ENCODE measurements at places on chromosomes 4 and X.

GRCh38 chrX:25166145-25166544, 150.4 kb upstream of the ARX start:
- DNase-seq, result no peak

GRCh38 chr4:21948347-21949072, at the start of gene KCNIP4:
KCNIP4 (minus strand) TSS chr4:21948772.
- DNase-seq, result peak; percentile 77

DNA sequence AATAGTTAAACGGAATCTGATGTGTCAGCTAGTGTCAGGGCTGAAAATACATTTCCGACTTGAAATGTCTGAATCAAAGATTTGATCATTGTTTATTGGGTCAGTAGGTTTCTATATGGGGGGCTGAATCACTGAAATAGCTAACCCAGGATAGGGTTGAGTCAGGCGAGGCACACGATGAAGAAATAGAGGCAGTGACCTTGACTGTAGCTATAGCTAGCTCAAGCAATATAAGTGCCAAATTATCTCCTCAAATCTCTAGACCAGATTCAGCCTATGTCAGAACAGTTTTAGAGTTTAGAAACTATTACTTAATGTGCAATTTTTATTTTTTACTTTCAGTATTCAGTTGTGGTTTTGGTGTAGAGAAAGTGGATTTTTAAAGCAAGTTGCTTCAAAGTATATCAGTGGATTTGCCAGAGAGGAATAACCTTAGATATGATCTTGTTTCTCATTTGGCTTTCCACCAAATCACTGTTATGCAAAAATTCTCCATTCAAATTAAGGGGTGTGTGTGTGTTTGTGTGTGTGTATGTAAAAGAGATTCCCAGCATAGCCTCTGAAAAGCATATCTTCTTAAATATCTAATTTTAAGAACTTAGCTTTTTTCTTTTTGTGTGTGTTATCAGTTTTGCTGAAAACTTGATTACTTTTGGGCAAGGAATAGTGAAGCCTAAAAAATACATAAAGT, 100.3 kb upstream of the RPL34 start:
- DNase-seq, result no peak

- no peak for DNase-seq
These were observed 17.8 kb downstream of the IDS start for GRCh38 chrX:149487292-149487691.

- no peak for DNase-seq
These were observed 44.3 kb downstream of the BMPR1B start for GRCh38 chr4:94802091-94802490.

DNA sequence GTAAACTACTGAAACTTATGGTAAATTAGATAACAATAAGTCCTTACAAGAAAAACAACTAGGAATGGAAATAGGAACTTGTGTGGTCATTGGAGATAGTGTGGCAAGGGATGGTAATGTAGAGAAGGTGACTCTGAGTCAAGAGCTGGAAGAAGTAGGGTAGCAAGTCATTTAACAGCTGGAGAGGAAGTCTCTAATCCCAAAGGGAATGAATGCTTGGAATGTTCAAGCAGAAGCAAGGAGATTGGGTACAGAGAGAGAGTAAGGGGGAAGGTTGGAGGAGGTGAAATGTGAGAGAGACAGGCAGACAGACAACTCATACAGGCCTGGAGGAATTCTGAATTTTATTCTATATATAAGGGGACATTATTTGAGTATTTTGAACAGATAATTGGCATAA, 260.6 kb upstream of the MAD2L1 start:
- DNase-seq, result no peak

- no peak for DNase-seq
These were observed 83.2 kb downstream of the SHROOM3 start for GRCh38 chr4:76518241-76518640.

DNA sequence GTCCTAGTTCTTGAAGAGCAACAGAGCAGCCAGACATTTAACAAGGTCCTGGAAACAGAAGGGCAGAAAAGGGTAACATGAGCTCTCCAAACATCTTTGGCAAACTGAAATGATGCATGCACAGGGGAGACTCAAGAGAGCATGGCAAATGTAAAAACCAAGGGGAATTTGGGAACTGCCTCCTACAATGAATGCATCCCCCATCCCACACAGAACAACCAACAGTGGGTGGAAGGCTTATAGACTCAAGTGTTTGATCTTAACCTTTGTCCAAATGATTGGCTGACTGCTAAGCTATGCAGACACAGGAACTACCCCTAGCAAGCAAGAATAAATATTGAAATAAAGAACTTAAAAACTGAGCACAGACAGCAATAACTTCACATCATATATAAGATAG, 74.4 kb downstream of the CENPC start:
- no peak for DNase-seq

GRCh38 chrX:148854306-148854705, 353.9 kb downstream of the AFF2 start:
- no peak for DNase-seq

- no peak for DNase-seq
These were observed 91.7 kb upstream of the HPGD start for GRCh38 chr4:174613979-174614378.

GRCh38 chrX:125289209-125289608, 30.5 kb upstream of the TEX13C start:
- no peak for DNase-seq

DNA sequence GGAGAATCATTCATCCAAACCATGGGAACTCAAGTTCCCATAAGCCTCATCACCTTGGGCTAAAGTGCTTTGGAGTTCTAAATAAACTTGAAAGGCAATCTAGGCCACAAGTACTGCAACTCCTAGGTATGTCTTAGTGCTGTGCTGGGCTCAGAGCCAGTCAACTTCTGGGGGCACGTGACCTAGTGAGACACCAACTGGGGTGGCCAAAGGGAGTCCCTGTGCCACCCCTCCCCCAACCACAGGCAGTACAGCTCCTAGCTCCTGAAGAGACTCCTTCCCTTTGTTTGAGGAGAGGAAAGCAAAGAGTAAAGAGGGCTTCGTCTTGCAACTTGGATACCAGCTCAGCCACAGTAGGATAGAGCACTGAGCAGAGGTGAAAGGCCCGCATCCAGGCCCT, 154.2 kb upstream of the IL1RAPL2 start:
- no peak for DNase-seq

DNA sequence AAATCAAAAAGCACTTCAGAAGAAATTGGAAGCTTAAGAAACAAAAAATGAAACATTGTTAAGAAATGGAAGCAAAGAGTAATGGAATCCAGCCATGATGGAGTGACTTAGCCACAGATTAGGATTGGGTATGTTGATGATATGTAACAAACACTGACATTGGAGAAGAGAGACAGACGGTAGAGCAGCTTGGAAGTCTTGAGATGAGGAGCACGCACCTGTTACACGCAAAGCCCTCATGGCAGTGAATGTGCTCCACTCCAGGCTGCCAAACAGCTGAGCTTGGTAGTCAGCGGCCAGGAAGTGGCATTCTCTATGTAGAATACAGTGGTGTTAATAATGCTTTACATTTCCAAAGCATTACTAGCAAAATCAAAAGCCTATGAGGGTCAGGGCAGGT, 56.9 kb upstream of the GPRIN3 start:
- no peak for DNase-seq

DNA sequence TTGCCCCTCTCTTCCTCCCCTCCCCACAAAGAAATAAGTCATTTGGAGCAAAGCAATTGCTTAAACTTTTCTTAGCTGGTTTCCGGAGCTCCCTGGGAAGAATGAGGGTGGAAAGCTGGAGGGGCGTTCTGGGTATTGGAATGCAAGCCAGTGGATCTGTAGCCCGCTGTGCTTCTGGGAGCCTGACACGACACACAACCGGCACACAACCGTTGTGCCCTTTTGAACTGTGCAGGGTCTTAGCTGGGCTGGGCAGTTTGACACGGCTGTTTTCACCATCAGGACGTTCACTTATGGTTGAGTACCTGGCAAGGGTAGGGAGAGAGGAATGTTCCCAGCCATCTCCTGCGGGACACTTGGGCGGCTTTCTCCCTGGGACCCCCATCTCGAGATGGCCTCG, 38.3 kb downstream of the SHROOM2 start:
- no peak for DNase-seq

DNA sequence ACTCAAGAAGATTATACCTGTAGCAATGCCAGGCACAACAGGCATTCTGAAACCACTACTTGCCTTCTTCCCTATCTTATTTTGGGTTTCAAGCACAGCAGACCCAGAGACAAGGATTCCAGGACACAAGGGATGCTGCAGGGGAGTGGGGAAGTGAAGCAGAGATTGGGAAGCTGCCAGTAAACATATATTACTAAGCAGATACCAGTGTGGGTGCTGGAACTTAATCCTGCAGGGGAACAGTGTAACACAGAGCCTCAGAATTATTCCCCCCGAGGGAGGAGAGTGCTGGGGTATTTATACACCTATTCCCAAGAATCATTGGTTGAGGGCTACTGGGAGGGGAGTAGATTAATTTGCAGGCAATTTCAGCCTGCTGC, 33.3 kb upstream of the MAML3 start:
- DNase-seq, result no peak

DNA sequence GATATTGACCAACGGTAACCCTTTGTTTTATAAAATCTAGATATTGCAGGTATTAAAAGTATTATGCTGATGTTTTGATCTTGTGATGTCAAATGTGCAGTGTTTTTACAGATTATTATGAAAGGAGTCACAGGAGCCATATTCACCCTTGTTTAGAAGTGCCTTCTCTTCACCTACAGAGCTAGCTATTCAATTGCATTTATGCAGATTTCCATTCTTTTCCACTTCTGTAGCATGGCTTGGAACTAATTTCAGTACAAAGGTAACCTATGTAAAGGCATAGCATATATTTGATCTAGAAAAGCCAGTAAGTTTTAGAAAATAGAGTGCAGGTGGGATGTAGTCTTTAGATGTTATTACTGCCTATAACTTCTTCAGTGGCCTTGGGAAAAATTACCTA, 176.2 kb downstream of the GABRB1 start:
- DNase-seq, result no peak

- DNase-seq, result no peak
These were observed 159.8 kb upstream of the KIT start for GRCh38 chr4:54497947-54498346.

- no peak for DNase-seq
These were observed 30.2 kb downstream of the SPINK2 start for GRCh38 chr4:56791316-56791715.

DNA sequence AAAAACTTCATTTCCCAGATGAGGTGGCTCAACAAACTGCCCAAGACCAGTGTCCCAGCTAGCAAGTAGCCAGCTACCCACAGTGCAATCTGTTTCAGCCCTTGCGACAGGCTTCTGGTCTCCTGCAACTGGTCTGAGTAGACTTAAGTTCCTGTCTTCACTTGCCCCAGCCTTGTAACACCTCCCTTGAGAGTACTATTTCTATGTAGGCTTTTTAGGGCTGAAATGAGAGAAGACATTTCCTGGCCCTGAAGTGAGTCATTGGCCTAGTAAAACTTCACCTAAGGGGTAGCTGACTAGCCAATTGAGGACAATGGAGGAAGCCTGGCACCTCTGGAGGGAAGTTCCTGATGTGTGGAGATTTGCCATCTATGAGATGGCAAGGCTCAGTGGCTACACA, 80.1 kb upstream of the STIM2 start:
- no peak for DNase-seq

DNA sequence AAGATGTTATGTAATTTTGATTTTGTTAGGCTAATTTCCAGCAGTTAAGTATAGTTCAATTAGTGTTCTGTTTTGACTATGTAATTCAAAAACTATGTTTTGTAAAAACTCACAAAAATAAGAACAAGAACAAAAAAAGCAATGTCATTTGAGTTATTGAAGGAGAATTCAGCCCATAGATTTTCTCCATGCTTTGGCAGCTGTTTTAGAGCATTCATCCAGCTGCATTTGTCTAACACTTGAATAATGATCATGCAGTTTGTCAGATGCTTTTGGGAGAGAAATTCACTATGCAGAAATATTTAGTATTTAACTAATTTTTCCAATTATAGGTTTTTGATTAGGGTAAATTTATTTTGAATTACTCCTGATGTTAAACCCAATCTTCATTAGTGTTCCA, 14.2 kb downstream of the CPE start:
- no peak for DNase-seq

DNA sequence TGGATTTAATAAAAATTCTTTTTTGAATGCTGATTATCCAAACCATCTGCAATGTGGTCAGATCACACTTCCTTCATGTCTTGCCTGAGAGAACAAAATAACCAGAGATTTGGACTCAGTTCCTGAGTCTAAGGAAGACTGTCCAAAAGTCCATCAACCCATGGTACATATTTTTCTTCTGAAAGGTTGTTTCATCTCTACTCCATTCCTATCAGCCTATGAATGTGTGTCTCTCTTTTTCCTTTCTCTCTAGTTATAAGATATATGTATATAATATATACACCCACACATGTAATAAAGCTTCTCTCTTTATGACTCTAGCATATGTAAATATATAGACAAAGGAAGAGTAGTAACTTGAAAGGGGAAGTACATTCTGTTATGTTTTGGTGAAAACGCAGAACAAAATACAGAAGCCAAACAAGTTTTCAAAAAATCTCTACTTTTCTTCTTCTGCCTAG, 226.9 kb downstream of the ARHGAP24 start:
- no peak for DNase-seq

- no peak for DNase-seq
These were observed 36.3 kb upstream of the REST start for GRCh38 chr4:56871371-56871866.

- no peak for DNase-seq
These were observed 200.8 kb upstream of the GIMD1 start for GRCh38 chr4:106569146-106570031.

DNA sequence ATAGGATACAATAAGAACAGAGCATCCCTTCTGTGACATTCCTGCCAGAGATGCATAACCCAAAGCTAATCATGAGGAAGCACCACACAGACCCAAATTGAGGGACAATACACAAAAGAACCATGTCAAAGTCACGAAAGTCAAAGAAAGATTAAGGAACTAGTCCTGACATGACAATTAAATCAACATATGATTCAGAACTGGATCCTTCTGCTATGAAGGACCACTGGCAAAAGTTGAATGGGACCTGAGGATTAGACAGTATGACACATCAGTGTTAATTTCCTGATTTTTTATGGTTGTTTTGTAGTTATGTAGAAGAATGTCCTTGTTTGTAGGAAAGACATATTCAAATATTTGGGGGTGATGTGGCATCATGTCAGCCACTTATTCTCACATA, 13.9 kb downstream of the ACOT9 start:
- DNase-seq, result no peak

DNA sequence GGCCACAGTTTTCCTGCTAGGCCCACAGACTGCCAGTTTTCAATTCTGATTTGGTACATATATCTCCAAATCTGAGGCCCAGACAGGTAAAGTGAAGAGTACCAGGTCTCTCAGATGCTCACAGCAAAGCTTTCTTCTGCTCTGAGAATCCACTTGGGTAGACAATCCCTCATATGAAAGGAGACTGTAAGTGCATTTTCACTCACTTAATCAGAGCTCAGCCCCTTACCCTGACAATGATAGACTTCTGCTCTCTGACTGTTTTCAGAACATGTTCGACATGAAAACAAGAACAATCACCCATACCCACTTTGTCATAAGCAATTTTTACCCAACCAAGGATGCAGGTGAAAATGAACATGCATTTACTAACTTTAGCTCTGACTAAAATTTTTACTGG, 7.1 kb downstream of the GPRIN3 start:
- DNase-seq, result no peak

GRCh38 chr4:75831856-75832405, 70.3 kb downstream of the PPEF2 start:
- DNase-seq, result no peak

- peak; percentile 58 for DNase-seq
These were observed 98.3 kb upstream of the MAOA start for GRCh38 chrX:43557792-43558191.

- no peak for DNase-seq
These were observed 26.3 kb downstream of the RTL5 start for GRCh38 chrX:72105436-72105835.

GRCh38 chr4:168367065-168367464, 48.5 kb upstream of the DDX60 start:
- DNase-seq, result no peak
